Non-pigmented ciliary epithelial cell (primary cell): ENCODE measurements at places on chromosomes 13 and 19.
A peak's percentile ranks its signal among the peaks of the same experiment; 100 is the strongest.

DNA sequence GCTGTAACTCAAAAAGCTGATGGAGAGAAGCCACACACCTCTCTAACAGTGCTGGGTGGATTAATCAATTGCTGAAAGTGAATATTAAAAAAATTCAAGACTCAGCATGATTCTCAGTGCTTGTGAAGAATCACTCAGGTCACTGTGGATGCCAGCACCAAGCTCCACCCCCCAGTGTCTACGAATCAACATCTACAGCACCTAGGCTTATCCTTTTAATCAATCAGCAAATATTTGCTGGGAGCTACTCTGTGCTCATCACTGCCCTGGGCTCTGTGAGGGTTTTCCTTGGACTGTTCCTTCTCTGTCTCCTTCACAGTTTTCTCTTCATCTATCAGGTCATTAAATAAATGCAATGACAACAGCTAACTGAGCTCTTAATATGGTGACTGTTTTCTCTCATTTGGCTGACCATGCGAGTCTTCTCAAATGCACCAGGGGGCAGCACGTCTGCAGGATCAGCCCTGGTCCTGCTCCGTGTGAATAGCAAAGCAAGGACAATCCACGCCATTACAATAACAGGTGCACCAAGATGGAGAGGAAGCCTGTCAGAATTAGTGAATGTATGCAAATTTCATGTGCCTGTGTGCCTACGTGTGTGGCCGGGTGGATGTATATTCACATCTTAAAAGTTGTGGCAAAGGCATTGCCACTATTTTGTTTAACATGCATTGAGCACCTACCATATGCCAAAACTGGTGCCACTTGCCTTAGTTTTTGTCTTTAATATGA lies 14.6 kb upstream of the C13orf42 start:
- peak; percentile 27 for DNase-seq

- no peak for DNase-seq
These were observed 1.8 kb upstream of the CEACAM8 start for GRCh38 chr19:42596391-42597072.

DNA sequence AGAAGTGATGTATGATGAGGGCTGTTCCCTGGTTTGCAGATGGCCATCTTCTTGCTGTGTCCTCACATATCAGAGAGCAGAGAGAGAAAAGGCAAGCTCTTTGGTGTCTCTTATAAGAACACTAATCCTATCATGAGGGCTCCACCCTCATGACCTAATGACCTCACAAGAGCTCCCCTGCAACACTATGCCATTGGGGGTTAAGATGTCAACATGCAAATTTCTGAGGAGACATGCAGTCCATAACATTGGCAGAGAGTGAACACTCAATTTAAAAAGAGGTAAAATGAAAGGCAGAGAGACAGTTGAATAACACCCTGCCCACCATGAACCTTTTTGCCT lies 10.9 kb downstream of the FAM187B start:
- DNase-seq, result no peak

DNA sequence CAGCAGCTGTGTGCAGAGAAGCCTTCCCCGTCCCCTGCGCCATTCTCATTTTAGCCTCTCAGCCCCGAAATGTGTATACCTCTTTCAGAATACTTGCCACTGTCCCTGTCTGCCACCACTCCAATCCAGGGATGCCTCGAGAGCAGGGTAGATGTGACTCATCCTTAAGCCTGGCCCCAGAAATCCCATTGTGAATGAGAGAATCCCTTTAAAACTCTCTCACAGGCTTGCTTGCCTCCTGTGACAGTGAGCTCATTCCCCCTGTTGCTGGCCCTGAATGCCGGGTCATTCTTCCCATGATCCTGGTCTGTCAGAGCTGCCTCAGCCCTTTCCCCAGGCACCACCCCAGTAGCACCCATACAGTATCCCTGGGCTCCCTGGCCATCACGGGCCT lies 9.6 kb downstream of the AP2A1 start:
- no peak for DNase-seq

DNA sequence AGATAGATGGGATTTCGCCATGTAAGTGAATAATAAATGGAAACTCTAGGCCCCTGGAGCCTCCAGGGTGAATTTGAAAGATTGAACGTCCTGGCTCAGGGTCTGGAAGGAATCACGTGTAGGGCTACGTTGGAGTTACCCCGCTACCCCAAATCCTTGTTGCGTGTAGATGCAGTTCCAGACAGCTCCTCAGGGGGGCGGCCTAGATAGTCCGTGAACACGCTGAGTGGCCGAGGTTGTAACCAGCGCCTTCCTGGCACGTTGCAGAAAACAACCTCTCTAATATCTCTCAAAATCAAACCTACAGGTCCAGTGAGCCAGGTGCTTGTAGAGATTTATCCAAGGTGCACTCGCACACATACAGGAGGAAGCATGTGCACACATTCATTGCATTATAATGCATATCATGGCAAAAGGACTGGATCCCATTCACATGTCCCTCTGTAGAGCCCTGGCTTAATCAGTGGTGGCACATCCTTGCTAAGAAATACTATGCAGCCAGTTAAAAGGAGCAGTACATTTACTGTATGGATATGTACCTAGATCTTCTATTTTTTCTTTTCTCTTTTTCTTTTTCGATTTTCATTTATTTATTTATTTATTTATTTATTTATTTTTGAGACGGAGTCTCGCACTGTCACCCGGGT lies 2.5 kb upstream of the KEAP1 start:
- no peak for DNase-seq

DNA sequence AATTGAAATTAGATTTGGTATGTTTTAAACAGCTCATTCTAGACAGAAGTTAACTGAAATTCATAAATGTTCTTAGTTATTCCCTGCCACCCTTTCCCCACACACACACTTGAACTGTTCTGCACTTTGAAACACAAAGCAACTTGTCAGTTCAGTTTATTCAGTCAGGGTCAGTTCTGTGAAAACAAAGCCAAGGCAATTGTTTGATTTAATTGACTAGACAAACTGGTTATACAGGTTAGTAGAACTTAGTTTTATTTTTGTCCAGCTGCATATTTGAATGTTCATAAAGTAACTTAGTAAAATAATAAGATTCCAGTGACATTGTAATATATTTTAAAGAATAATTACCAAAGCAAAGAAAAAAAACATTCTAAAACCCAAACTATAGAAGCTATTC lies 98.3 kb upstream of the KLF5 start:
- no peak for DNase-seq
